ENCODE measurements at places on chromosomes 13 and 19.

- DNase-seq = no peak
Observed at GRCh38 chr13:30196025-30196424, 111.3 kb downstream of the KATNAL1 start.

- DNase-seq = no peak
Observed at GRCh38 chr19:2014731-2015607, 545 bp downstream of the BTBD2 start.

GRCh38 chr19:30699871-30700280 is 327.7 kb downstream of the ZNF536 start:
- DNase-seq = no peak

GRCh38 chr19:19262190-19263057 is 10.7 kb downstream of the TM6SF2 start:
- DNase-seq = no peak

DNA sequence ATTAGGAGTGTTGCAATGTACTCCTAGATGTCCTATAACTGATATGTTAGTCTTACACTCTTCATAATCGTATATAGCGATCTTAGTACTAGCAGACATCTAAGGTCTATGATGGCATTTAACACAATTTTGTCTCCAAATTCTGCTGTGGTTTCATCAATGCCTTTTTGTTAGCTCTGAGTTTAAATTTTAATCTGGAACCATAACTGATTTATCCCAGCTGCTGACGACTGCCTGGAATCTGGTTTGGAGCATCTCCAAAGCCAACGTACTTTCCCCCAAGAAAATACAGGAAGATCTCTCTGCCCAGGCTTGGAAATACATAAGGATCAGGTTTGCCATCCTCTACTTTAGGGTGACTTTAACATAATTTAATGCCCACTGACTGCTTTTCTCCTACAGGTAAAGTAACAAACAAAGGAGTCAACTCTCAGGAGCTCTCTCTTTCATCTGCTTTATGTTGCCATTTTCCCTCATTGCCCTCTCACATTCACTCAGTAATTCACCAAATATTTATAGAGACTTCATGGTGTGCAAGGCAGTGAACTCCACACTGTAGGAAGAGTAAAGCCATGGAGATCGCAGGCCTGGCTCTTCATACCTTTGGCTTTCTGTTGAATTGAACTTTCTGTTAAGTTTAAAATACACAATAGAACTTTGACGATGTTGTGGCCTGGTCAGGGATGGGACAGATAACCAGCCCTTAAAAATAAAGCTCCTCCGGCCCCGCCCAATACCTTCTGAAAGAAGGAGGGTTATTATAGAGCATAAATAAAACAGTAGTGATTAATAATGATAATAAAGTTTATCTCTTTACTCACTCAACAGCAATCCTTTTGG is 23.3 kb upstream of the SPART start:
- no peak for DNase-seq

- DNase-seq = no peak
Observed at GRCh38 chr19:5130371-5131030, 161.6 kb downstream of the KDM4B start.
